ENCODE measurements at places on chromosomes 12 and 14.

- no peak for DNase-seq
Measured at GRCh38 chr12:7907009-7907408, 29.0 kb downstream of the SLC2A3 start.

DNA sequence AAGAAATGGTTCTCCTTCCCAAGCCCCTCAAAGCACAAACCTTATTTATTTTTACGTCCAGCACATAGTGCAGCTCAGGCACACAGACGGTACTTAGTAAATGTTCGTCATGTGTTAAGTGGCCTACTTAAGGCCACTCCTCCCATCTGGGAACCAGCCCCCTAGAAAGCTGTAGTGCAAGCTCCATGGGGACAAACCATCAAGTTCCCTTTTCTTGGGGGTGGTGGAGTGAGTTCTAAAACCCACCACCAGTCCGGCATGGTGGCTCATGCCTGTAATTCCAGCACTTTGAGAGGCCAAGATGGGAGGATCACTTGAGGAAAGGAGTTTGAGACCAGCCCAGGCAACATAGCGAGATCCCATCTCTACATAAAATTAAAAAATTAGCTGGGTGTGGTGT is 49.4 kb downstream of the PITPNM2 start:
- no peak for DNase-seq

- DNase-seq, result no peak
Measured at GRCh38 chr12:6158255-6158654, 33.8 kb upstream of the VWF start.

GRCh38 chr12:107118624-107119023 is 25.3 kb upstream of the CRY1 start:
- no peak for DNase-seq

DNA sequence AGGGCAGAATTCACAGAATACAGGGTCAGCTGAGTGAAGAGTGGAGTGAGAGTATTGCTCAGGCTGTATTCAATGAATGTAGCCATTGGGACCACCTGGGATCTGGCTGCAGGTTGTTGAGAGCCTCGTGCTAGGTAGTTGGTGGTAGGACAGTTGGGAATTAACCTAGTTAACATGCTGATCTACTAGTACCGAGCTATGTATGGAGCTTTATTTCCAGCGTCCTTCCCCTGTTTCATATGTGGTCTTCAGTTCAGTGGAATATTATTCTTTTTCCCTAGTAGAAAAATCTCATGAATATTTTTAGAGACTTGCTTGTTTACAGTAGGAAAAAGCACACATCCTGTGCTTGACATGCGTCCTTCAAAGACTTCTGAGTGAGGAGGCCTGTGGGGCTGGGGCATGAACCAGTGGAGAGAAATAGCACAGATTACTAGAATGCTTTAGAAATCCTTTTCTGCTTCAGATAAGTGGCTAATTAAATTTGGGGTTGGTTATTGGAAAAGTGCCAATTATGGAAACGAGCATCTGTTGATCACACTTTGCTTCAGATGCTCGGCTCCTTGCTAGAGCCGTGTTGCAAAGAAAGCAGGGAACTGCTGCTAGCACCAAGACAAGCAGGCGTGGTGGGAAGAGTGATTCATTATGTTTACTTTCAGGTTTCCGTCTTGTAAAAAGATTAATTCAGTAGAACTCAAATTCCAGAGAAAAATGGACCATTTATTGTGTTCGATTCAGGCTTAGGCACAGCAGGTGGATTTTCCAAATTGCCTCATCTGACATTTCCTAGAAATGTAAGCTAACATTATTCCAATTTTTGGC is 53.6 kb downstream of the ARF6 start:
- no peak for DNase-seq

DNA sequence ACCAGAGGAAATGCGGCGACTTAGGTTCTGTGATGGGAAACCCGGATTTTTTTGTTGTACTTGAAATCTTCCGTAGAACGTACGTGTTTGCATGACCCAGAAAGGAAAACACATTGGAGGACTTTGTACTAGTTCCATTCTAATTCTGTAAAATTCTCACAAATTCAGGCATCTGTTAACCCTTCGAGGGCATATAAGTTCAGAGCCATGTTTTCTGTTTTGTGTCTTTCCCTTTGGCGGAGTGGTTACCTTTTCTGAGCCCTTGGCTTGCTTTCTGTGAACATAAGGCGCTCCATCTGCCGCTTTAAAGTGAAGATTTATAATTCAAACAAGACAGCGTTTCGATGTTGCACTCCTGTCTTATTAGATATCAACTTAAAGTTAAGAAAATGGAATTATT is 34.2 kb downstream of the BICD1 start:
- DNase-seq, result no peak

GRCh38 chr12:11697670-11698387 is 48.4 kb downstream of the ETV6 start:
- DNase-seq, result no peak

GRCh38 chr12:75854681-75855309 is 176.8 kb downstream of the PHLDA1 start:
- no peak for DNase-seq

GRCh38 chr12:118960865-118961264 is 20.5 kb upstream of the SRRM4 start:
- DNase-seq, result no peak

DNA sequence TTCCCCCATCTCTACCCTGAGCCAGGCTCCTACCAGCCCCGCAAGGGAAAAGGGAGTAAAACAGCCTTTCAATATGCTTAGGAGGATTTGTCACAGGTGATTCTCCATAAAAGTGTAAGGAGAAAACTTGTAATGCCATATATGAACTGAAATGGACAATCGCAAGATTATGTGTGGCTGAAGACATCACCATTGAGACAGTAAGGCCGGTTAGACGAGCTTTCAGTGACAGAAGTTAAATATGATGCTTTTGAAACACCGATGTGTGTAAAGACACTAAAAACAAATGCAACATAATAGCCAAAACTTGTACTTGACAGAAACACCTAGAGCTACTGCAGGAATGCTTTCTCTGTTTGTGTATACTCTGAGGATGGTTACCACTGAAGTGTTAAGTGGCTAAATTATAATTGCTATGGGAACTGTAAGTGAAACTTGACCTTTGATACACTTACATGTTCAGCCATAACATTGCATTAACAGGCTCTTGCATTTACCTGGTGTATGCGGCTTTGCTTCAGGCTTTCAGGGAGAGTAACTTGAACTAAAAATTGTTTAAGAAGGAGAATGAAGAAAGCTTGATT is 42.3 kb downstream of the FAR2 start:
- DNase-seq, result no peak

- peak; percentile 84 for DNase-seq
Measured at GRCh38 chr14:59161561-59162175, 26.8 kb upstream of the DAAM1 start.

DNA sequence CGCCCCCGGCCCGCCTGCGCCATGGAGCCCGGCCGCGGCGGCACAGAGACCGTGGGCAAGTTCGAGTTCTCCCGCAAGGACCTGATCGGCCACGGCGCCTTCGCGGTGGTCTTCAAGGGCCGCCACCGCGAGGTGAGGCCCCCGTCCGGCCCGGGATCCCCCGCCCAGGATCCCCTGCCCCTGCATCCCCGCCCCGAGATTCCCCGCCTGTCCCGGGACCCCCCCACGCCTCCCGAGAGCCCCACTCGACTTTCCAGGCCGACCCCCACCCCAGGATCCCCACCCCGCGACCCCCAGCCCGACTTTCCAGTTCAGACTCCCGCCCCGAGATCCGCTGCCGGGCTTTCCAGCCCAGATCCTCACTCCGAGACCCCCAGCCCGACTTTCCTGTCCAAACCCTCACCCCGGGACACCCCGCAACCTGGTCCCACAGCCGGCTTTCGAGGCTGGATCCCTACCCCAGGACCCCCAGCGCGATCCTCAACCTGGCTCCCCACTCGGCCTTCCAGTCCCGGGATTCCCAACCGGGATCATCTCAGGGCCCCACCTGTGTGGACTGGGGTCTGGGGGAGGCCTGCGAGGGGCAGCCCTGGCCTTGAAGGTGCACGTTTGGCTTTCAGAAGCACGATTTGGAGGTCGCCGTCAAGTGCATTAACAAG is 688 bp downstream of the ULK1 start:
- no peak for DNase-seq

GRCh38 chr12:111361717-111362576 is 6.9 kb downstream of the PHETA1 start:
- no peak for DNase-seq

GRCh38 chr12:52641468-52641867 is 10.5 kb downstream of the KRT2 start:
- no peak for DNase-seq

GRCh38 chr12:47838286-47838931 is 18.7 kb upstream of the HDAC7 start:
- peak; percentile 34 for DNase-seq

GRCh38 chr14:90291699-90292098 is 35.3 kb downstream of the PSMC1 start:
- no peak for DNase-seq

DNA sequence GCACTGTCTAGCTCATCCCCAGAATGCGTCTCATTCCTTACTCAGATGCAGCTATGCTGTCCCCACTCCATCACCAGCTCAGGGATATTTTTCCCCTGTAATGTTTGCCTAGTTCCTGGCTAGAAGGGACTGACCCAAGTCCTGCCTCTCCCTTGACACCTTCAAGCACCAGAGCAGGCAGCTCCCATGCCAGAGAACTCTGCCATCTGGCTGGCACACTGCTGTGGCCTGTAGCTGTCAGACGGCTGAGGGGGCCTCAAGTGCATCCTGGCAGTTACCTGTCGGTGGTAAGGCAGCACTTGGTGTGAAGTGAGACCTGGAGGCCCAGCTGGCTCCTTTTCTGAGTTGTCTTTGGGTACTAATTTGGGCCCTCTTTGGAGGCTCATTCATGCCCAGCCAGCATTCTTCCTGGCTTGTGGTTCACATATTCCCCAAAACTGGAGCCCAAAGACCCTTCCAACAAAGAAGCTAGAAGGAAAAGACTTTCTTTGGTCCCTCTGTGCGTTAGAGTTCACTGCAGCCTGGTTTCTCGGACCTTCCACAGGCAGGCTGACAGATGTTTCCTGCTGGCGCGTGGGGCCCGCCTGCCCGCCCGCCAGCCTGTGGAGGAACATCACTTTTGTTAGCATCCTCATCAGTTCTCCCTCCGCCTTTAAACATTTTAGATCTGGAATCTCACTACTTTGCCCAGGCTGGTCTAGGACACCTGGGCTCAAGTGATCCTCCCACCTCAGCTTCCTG is 33.0 kb downstream of the RNF34 start:
- no peak for DNase-seq

DNA sequence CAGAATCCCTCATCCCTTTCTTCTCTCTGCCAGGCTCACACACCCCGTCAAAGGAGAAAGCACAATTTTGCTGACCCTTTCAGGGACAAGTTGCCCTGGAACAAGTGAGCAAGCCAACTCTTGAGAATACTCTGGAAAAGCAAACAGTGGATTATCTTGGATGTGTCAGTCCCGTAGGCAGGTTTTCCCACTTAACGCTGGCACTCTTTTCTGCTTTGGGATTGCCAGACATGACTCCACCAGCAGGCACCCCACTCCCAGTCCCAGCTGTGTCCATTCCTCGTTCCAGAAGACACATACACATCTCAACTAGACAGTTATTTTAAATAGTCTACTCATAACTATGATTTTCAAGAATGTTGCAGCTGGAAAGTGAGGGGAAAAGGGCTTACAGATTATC is 145.5 kb upstream of the CDKN3 start:
- no peak for DNase-seq

- DNase-seq, result no peak
Measured at GRCh38 chr12:57483466-57483865, 3.8 kb upstream of the ARHGAP9 start.

DNA sequence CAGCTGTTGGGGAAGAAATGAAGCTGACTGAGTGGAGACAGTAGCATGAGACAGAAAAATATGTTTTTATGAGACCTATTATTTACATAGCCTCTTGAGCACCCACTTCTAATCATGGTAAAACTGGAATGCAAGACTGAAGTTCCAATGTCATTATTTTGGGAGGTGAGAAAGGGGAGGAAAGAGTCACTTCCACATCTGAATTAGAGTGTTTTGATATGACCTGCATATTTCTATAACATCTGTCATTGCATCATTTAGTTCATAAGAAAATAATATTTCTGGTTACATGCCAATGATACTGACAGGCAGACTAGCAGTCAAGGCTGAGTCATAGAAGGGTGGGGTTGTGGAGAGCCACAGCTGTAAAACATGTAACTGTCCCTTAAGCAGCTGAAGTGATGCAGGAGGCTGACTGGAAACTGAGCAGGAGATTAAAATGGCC is 26.7 kb downstream of the NTN4 start:
- no peak for DNase-seq

- peak; percentile 52 for DNase-seq
Measured at GRCh38 chr14:55814873-55815272, 234.9 kb downstream of the KTN1 start.

- no peak for DNase-seq
Measured at GRCh38 chr12:115716551-115716950, 560.9 kb downstream of the MED13L start.

- DNase-seq, result no peak
Measured at GRCh38 chr14:73792481-73792880, 59.1 kb upstream of the PTGR2 start.

DNA sequence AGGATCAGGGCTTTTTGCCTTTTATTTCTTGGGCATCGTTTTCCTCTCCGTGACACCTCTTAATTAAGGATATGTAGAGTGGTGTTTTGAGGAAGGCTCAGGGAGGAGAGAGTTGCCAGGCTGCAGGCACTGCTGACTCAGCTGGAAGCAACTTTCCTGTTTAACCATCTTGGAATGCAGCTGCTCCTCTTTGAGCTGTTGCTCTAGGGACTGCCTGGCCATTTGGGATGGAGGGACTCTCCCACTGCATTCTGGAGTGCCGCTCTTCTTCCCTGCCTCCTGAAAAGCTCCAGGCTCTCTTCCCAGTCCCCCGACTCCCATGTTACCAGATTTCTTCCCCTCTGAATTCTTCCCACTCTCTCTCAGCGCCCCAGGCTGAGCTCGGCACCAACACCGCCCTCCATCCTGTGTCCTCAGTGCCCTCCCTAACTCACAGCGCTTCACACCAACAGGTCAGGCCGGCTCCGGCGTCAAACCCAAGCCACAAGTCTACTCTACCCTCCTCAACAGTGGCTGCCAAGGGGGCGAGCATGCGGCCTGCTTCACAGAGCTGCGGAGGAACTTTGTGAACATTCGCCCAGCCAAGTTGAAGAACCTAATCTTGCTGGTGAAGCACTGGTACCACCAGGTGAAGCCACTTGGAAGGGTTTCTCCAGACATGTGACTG is 5.9 kb downstream of the OAS3 start:
- DNase-seq, result no peak

DNA sequence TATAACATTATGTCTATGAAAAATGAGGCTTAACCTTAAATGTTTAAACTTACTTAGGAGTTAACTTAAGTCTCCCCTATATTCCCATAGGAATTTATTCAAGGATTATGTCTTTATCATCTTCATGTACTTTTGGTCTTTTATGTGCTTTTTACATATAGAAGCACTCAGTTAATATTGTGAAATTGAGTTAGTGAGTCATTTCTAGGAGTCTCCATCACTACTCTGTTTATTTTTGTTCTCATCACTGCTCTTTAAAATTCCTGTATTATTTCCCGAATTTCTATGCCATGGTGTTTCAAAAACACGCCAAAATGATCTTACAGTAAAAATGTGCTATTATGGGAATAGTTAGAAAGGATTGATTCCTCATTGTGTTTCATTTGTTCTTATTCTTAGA is 31.6 kb downstream of the TBC1D15 start:
- DNase-seq, result peak; percentile 23

Measured in CD14-positive monocyte (primary cell).